ENCODE measurements at places on chromosomes 1 and 21.

- DNase-seq = no peak
These were observed 22.9 kb upstream of the ZNF678 start for GRCh38 chr1:227540170-227541098.

- no peak for DNase-seq
These were observed 139.7 kb upstream of the BEND5 start for GRCh38 chr1:48916130-48917069.

- no peak for DNase-seq
These were observed 155.9 kb downstream of the ZNF281 start for GRCh38 chr1:200253774-200254495.

- DNase-seq = no peak
These were observed 20.4 kb downstream of the DENND2D start for GRCh38 chr1:111179968-111180533.

DNA sequence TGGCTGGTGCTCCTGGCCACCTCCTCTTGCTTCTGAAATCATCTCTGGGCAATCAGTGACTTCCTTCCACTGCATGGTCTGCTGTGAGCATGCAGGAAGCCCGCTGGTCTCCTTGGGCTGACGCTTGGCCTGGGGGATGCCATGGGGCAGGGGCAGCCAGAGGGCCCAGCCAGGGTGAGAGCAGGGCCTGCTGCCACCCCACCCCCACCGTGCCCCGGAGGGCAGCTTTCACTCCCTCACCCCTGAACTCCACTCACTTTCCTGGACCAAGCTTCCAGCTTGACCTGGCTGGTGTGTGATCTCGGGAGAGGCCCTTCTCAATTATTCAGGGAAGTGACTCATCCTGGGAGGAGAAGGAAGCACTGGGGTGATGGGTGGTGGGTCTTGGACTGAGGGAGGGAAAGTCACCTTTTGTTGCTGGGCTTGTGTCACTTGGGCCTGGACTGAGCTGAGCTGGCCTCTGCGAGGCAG is 270.2 kb upstream of the CSF3R start:
- DNase-seq = no peak

DNA sequence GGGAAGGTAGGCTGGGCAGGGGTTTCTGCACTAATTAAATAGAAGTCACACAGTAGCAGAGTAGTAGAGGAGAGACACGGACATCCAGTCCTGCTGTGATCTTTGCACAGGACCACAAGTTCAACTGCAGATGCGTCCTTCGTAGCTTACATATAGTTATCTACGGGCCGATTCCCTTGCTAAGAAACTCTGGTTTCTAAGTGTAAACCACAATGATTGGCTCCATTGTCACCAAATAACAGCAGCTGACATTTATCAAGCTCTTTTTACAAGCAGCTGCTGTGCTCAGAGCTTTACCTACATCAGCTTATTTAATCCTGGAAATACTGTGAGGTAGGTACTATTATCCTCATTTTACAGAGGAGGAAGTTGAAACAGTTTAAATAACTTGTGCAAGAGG is 3.1 kb downstream of the SLC45A3 start:
- no peak for DNase-seq

DNA sequence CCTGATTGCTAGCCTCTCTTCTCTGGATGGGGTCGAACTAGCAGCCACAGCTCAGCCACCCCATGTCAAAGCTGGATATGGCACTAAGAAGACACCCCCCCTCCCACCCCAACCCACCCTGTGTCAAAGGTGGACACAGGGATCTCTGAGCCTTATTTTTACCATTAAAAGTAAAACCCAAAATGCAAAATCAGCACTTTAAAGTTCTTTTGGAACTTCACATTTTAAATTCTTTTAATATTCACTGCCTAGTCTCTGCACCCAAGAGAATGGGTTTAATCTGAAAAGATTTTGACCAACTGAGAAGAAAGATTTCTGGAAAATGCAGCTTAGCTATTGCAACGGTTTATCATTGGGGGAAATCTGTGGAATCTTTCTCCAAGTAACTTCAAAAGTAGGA is 167.6 kb downstream of the TGFBR3 start:
- DNase-seq = no peak

DNA sequence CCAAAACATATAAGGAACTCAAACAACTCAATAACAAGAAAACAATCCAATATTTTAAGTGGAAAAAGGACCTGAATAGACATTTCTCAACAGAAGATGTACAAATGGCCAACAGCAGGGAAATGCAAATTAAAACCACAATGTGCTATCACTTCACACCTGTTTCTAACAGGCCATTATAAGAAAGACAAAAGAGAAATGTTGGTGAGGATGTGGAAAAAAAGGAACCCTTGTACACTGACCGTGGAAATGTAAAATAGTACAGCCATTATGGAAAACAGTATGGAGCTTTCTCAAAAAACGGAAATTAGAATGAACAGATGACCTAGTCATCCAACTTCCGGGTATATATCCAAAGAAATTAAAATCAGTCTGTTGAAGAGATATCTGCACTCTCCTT is 37.8 kb upstream of the CD2 start:
- no peak for DNase-seq

DNA sequence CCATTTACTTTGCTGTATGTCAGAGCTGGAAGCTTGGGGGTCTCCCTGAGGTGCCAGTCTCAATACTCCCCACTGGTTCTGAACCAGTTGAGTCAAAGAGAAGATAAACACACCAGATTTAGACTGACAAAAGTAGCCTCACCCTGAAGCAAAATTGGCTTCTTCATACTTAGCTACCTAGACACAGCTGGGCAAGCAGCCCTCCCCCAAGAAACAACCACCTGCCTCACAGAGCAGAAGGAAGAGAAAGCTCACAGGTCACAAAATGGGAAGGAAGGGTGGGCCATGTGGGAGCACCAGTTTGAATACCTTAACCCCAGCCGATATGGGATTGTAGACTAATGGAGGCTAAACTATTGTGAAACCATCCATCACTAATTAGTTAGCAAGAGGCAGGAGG is 24.6 kb upstream of the MYSM1 start:
- DNase-seq = no peak

DNA sequence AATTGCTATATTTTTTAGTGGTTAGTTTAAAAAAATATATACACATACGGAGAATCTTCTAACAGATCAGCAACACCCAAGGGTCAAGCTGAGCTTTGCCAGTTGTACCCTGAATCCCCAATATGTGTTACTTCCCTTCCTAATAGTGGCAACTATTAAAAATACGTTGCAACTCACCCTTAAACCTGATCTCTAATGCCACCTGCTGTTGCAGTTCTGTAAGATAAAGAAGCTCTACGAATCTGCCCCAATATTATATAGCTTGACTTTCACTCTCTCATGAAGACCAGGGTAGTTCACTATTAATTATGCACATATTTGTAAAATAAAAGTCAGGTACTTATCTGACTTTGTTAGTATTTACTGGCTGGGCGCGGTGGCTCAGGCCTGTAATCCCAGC is 58.4 kb downstream of the ASH1L start:
- DNase-seq = peak; percentile 34

DNA sequence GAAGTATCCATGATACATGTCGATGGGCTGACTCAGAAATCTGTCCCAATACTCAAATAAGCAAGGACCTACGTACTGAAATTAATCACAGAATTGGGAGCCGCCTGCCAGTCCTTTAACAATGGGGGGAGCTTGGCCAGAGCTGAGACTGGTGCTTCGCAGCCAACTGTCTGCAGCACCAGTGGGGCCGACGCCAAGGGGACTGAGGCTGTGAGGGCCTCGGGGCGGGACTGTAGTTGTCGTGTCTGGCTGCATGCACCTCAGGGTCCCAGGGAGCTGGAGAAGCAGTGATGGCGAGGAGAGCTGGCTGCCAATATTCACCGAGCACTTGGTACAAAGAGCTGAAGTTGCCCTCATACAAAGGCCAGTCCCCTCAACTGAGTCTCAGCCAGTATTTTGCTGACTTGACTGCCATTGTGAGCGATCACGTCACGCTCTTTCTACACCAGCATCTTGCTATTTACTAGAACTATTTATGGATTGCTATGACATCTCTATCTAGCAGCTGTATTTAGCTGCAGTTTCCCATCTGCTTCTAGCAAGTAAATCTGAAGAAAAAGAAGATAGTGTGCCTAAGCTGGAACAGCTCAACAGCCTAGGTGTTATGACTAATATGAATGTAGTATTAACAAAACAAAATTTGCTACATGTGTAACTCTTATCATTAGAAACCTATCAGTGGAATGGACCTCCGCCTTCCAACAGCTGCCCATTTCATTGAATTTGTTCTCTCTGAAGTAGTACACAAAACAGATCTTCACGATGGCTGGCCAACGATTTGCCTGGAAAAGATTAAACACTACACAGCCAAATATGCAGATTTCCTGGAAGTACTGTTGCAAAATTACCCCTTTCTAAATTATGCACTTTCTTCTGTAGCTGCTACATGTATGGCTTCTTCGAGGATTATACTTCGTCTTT is 29.1 kb downstream of the EVI5 start:
- no peak for DNase-seq

GRCh38 chr1:32881871-32882850 is 4.1 kb upstream of the HPCA start:
- no peak for DNase-seq

DNA sequence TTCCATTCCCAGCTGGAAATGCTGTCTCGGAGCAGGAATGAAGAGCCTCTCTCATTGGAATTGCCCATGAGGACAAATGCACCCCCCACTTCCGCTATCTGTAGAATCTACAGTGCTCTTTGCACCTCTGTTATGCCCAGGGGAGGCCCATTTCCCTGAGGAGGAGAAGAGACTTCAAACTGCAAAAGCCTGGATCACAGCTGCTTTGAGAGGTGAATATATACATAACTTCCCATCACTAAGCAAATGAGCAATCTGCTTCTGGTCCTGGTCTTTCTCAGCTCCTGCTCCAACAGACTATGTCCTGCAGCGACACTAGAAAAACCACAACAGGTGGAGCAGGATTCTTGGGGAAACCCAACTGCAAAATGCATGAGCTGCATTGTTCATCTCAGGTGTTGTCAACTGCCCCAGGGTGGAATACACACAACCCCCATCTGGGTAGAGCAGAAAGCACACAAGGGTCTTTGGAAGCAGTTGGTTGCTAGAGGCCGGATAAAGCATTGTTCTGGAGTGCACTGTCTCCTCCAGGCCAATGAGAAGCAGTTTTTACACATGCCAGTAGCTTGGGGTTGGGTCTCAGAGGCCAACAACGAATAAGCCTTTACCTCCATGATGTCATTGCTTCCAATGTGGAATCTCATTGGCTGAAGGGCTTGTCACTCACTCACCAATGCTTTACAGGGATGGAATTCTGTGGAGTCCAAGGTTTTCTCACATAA is 67.7 kb upstream of the RAB4A start:
- DNase-seq = no peak

DNA sequence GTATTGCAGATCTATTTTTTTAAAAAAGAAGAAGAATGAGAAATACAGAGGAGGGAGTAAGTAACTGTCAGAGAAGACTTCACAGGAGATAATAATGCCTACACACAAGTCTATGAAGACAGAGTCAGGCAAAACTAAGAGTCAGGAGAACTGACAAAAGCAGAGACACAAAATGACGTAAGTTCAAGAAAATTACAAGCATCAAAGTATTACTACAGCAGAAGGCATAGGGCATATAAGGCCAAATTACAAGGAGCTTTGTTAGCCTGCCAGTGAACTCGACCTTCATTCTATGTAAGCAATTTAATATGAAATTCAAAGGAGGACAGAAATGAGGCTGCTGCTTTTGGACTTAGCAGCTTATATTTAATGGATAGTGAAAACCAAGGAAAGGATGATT is 23.7 kb downstream of the FAF1 start:
- DNase-seq = no peak

DNA sequence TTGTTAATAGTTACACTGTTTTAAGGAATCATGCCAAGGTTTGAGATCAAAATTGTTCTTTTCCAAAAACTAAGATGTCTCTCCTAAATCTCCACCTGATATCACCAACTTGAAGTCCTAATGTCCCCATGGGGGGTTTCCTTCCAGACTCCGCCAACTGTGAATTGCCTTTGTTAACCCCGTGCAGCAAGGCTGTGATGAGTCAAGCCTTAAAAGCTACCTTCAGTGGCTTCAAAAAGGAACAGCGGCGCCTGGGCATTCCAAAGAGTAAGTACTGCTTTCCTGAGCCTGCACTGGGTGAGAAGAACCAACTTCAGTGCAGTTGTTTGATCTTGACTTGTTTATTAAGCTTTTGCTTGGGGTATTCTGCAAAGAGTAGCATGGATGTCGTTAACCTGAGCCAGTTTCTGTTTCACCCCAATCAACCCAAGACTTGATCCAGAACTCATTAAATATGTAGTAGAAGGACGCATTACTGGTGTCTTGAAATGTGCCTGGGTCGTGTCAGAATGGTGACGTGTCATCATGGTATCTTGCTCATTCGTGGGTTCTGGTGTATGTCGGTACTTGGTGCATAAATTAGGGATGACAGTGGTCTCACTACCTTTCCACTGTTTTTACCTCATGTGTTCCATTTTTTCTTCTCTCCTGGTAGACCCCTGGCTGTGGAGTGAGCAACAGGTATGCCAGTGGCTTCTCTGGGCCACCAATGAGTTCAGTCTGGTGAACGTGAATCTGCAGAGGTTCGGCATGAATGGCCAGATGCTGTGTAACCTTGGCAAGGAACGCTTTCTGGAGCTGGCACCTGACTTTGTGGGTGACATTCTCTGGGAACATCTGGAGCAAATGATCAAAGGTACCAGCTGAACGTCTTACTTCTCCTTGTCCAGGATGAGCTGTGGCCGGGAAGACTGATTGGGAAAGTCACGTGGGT is 8.7 kb downstream of the ETS2 start:
- no peak for DNase-seq

DNA sequence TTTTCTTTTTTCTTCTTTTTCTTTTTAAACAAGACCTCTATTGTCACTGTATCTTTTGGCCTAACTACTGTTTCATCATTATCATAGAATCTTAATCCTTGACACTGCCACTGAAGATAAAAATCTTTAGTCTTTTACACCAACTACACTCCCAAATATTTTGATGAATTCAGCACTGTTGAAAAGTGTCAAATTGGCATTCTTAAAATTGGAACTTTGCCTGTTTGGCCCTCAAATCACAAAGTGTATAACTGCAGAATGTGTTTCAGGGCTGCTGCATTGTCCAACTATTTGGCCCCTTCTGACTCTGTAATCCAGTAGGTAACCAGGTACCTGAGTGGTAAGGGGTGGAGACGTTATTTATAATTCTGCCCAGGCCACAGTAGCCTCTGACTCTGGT is 34.3 kb downstream of the ACTN2 start:
- DNase-seq = no peak

- DNase-seq = no peak
These were observed 1.5 kb downstream of the NBL1 start for GRCh38 chr1:19645411-19646251.

DNA sequence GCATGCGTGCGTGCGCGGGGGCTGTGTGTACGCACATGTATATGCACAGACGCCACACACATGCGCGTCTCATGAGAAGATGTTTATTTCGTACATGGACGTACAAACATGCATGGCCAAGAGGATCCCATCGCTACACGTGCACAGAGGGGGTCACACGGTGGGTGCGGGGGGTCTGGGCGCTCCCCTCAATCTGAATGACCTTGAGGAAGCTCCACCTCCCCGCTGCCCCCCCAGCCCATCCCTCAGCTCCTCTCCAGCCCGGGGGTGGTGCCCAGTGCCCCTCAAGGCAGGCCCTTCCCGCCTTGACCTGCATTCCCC is 1.5 kb downstream of the TMEM240 start:
- DNase-seq = no peak

- no peak for DNase-seq
These were observed 193.0 kb downstream of the CACNA1E start for GRCh38 chr1:181676269-181676668.

Measured in CD4-positive, alpha-beta T cell treated with Interleukin-2 at 100 ng/mL for 4 hours (primary cell).